NCI-H460 (cell line): ENCODE measurements at places on chromosomes 11 and 22. TPM values are rescaled to one million over a fixed set of nuclear protein-coding genes. Genes with fewer than 3 reads are reported as not detected.

C22orf42 gene
- total RNA-seq, result not detected in 2 replicates

FXYD6 gene
- total RNA-seq, result not detected in 2 replicates

IRAG1 gene
- not detected in 2 replicates for total RNA-seq

TH gene
- not detected in 2 replicates for total RNA-seq

SCGB1A1 gene
- not detected in 2 replicates for total RNA-seq

OR8G5 gene
- not detected in 2 replicates for total RNA-seq

SCGB2A2 gene
- total RNA-seq, result not detected in 2 replicates

THRSP gene
- total RNA-seq, result not detected in 2 replicates

CFAP300 gene
- total RNA-seq, result 8.2 and 9.0 TPM in 2 replicates

VWCE gene
- 0.30 and 0.46 TPM in 2 replicates for total RNA-seq

NDUFC2 gene
- 89.6 and 107 TPM in 2 replicates for total RNA-seq

H19 gene
- total RNA-seq, result 0.40 and 1.5 TPM in 2 replicates

SCN3B gene
- 0.09 and 0.15 TPM in 2 replicates for total RNA-seq

KRTAP5-1 gene
- not detected in 2 replicates for total RNA-seq

MS4A15 gene
- not detected in 2 replicates for total RNA-seq
